ENCODE measurements at places on chromosomes 5 and 9. TPM values are rescaled to one million over a fixed set of nuclear protein-coding genes. Genes with fewer than 3 reads are reported as not detected.

IFNA13 gene
- total RNA-seq = not detected

CD274 gene
- 8.9 TPM for total RNA-seq

DMRT3 gene
- total RNA-seq = not detected

CCNO gene
- not detected for total RNA-seq

AK8 gene
- total RNA-seq = not detected

CEL gene
- total RNA-seq = 0.36 TPM

GPR151 gene
- total RNA-seq = not detected

GPR150 gene
- total RNA-seq = 0.36 TPM

KCTD16 gene
- 0.16 TPM for total RNA-seq

GALNT12 gene
- 16.1 TPM for total RNA-seq

PFN3 gene
- not detected for total RNA-seq

TAF1L gene
- total RNA-seq = not detected

PCDHB7 gene
- 2.8 TPM for total RNA-seq

FAM153A gene
- total RNA-seq = 2.1 TPM

PROB1 gene
- 0.55 TPM for total RNA-seq

CHSY3 gene
- 1.4 TPM for total RNA-seq

OR1Q1 gene
- not detected for total RNA-seq

SLC34A3 gene
- not detected for total RNA-seq

ARL14EPL gene
- total RNA-seq = not detected

CSNK1A1 gene
- 237 TPM for total RNA-seq

MEIKIN gene
- not detected for total RNA-seq

LVRN gene
- total RNA-seq = 5.4 TPM

GPR21 gene
- total RNA-seq = 1.4 TPM

OCLN gene
- 3.9 TPM for total RNA-seq

CRHBP gene
- total RNA-seq = not detected

PAPPA gene
- 4.9 TPM for total RNA-seq

FSTL4 gene
- total RNA-seq = not detected

TBCA gene
- total RNA-seq = 192 TPM

GNA14 gene
- 15.0 TPM for total RNA-seq

DMGDH gene
- 1.8 TPM for total RNA-seq

SLC23A1 gene
- total RNA-seq = not detected

TNFSF8 gene
- total RNA-seq = 2.0 TPM

KIF4B gene
- total RNA-seq = 0.16 TPM

NUTM2G gene
- not detected for total RNA-seq

TMEM38B gene
- 17.3 TPM for total RNA-seq

FCN1 gene
- total RNA-seq = 6.9 TPM

GARIN3 gene
- total RNA-seq = not detected

MPDZ gene
- total RNA-seq = 62.8 TPM

ZNF169 gene
- 9.6 TPM for total RNA-seq

SLCO6A1 gene
- total RNA-seq = not detected

AQP7 gene
- 0.33 TPM for total RNA-seq

QRFP gene
- total RNA-seq = not detected

CAMK4 gene
- 2.3 TPM for total RNA-seq

PLEKHG4B gene
- 0.36 TPM for total RNA-seq

MGAT4B gene
- total RNA-seq = 56.8 TPM

PHF24 gene
- 2.2 TPM for total RNA-seq

TTF1 gene
- total RNA-seq = 20.9 TPM

BHMT2 gene
- total RNA-seq = 15.1 TPM

VCP gene
- 121 TPM for total RNA-seq

CENPK gene
- total RNA-seq = not detected

FUBP3 gene
- 42.9 TPM for total RNA-seq

S100Z gene
- not detected for total RNA-seq

SIT1 gene
- total RNA-seq = not detected

AFAP1L1 gene
- total RNA-seq = 8.2 TPM

MRPL22 gene
- 40.0 TPM for total RNA-seq

CDH9 gene
- not detected for total RNA-seq

FBXL7 gene
- 20.6 TPM for total RNA-seq

Data from sigmoid colon (tissue), 7 donors.